ENCODE measurements at places on chromosomes 2 and 18.

GRCh38 chr2:84991404-84992160 is 20.6 kb downstream of the KCMF1 start:
- no peak for DNase-seq

GRCh38 chr18:30457156-30457555 is 585.4 kb downstream of the DSC3 start:
- DNase-seq: no peak

DNA sequence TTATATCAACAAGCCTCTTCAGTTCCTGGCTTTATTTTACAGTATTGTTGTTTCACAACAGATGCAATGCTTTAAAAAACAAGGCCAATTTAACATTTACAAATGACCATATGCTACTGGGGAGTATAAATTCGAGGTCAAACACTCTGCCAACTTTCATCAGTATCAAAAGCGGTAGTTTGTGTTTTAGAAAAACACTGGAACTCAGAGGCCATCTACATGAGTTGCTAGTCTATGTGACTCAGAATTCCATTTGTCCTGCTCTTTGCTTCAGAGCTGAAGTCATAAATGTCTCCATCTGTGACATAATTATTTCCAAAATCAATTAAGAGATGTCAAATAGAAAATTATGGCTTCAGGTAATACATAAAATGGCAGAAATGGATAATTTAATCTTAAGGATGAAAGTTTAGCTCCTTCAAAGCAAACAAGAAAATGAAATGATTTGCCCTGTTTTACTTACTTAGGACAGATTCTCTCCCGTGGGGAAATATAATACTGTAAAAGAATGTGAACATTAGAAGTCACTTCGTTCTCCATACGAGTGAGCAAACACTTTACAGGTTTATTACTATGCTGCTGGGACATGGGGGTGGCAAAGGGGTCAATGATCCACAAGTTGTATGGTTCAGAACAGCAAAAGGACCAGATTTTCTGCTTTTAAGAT is 3.7 kb downstream of the MEX3C start:
- DNase-seq: no peak

DNA sequence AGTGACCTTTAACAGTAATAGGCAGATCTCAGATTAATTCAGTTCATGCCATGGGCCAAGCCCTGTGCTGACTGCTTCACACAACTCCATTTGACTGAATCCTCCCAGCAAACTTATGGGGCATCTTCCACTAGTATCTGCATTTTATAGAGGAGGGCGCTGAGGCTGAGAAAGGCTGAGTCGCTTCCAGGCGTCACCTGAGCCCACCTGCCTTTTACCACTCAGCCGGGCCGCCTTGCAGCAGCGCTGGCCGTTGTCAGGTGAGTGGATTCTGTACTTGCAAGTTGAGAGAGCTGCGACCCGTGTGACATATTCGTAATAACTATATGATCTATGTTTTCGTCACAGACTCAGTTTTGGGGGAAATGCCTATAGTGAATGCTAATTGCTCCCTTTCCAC is 59.3 kb upstream of the B3GNT7 start:
- DNase-seq: no peak

DNA sequence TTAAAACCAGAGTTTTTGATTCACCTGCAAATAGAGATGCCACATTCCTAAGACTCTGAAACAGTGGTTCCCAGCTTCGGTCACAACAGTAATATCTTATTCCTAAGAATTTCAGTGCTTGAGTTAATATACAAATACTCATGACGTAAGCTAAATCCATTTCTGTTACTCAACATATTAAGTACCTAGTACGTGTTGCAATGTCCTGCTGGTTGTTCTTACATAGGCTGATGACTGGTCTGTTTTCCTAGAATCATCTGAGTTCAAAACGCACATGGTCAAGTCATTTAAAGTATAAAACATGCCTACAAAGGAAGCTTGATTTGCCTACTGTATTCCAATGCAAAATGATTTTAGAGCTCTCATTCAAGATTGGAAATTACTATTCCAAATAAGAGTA is 7.2 kb downstream of the NCL start:
- DNase-seq: no peak

DNA sequence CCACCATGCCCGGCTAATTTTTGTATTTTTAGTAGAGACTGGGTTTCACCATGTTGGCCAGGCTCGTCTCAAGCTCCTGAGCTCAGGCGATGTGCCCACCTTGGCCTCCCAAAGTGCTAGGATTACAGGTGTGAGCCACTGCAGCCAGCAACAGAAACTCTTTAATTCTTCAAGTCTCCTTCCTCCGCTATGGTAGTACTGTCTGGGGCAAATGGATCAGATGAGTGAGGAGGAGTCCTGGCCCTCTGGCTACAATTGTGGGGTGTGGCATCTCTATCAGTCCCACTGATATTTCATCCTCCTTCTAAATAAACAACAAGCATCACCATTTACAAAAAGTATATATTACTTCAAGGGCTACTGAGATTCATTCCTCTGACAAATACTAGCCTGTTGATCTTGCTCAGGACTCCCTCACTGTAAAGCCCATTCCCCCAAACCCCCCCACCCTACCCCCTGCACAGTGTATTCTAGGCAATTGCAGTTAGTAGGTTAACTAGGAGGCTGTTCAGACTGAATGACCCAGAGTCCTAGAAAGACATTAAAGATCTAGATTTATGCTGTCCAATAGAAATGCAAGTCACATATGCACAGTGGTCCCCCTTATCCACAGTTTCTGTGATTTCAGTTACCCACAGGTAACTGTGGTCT is 71.2 kb upstream of the STAM2 start:
- no peak for DNase-seq
